NCI-H526 (cell line): ENCODE measurements at places on chromosomes 5 and 9.
A peak's percentile ranks its signal among the peaks of the same experiment; 100 is the strongest.

- no peak for DNase-seq
These were observed 76.3 kb upstream of the TNC start for GRCh38 chr9:115194216-115194615.

- DNase-seq, result no peak
These were observed 242.8 kb downstream of the PRR16 start for GRCh38 chr5:120706877-120707276.

GRCh38 chr9:23438299-23438907 lies 387.6 kb downstream of the ELAVL2 start:
- DNase-seq, result peak; percentile 18

GRCh38 chr5:133944263-133945185 lies 23.9 kb downstream of the C5orf15 start:
- DNase-seq, result peak; percentile 68

DNA sequence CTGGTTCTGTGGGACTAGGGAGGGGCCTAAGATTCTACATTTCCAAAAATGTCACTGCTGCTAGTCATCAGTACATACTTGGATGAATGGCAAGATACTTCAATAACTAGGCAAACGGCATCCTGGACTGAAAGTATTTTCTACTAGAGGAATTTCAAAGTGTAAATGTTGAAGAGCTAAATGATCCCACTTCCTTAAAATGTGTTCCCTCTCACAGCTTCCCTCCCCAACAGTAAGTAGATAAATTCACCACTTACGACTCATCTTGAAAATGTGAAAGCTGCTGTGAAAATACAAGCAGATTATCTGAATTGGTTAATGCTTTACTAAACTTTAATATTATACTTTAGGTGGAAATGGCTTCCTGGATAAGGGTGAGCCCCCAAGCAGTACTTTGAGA lies 1571.5 kb upstream of the WWC1 start:
- DNase-seq, result no peak

GRCh38 chr5:14292766-14293658 lies 149.9 kb downstream of the TRIO start:
- no peak for DNase-seq

DNA sequence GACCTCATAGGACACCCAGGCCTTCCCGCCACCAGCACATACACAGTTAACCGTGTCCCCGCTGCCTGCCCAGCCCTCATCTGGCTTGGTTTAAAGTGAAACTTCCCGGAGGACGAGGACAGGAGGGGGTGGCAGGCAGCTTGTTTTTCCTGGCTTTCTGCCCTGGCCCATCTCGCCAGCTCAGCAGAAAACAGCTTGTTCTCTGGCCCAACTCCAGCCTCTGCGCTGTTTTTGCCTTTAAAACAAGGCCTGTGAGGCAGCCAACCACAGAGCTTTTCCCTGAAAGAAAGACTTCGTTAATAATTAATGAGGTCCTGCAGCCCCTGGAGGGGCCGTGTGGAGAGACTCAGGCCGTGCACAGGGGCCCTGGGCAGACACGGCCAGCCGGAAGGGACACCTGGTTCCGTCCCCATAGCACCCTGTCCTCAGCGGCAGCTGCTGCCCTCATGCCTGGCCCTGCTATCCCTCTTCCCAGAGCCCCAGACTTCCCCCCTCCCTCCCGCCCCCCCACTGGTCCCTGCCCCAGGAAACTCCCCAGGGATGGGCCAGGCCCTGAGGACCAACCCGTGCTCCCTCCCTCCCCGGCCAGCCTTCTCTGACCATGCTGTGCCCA lies 108.7 kb downstream of the RXRA start:
- DNase-seq, result no peak

GRCh38 chr9:5596173-5596572 lies 32.7 kb upstream of the RIC1 start:
- DNase-seq, result no peak

GRCh38 chr5:110476164-110476563 lies 250.3 kb downstream of the TMEM232 start:
- DNase-seq, result no peak

- DNase-seq, result no peak
These were observed 8.0 kb upstream of the SPATA31D1 start for GRCh38 chr9:81980568-81980967.

DNA sequence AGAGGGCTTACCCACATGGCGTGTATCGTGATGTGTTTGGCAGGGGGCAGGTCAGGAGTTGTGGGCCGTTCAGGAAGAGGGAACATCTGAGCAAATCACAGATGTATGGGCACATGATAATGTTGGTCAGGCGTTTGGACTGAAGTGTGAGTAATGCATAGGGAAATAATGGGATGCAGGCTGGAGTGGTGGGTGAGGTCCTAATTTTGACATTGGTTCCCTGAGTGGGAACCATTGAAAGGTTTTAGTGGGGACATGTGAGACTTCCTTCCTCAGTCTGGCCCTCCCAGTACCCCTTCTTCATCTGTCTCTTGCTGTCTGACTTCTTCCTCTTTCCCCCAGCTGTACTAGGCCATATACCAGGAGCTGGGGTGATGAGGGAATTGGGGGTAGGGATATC lies 7.6 kb downstream of the OTULIN start:
- no peak for DNase-seq

DNA sequence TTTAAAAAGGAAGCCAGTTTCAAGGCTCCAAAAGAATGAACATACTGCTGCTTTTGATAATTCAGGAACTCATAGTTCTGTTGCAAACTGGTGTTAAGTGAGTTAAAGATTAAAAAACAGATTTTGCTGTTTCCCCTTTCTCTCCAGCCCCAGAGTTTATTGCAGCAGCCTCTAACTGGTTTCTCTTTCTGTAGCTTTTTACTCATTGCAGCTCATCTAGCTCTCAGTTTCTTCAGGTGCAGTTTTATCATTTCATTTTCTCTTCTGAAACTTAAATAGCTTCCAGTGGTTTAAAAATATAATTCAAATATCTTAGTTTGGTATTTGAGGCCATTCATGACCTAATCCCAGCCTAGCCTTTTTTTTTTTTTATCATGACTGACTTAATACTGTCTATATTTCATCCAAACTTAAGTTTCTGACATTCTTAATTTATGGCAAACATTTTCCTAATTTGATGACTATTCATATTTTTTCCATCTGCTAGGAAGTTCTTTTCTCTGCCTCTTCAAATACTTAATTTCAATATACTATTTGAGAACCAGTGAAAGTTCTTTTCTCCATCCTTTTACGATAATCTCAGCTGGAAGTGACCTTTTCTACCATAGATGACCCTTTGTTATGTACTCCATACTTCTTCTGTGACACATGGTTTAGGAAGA lies 252.7 kb upstream of the GRIA1 start:
- DNase-seq, result no peak

DNA sequence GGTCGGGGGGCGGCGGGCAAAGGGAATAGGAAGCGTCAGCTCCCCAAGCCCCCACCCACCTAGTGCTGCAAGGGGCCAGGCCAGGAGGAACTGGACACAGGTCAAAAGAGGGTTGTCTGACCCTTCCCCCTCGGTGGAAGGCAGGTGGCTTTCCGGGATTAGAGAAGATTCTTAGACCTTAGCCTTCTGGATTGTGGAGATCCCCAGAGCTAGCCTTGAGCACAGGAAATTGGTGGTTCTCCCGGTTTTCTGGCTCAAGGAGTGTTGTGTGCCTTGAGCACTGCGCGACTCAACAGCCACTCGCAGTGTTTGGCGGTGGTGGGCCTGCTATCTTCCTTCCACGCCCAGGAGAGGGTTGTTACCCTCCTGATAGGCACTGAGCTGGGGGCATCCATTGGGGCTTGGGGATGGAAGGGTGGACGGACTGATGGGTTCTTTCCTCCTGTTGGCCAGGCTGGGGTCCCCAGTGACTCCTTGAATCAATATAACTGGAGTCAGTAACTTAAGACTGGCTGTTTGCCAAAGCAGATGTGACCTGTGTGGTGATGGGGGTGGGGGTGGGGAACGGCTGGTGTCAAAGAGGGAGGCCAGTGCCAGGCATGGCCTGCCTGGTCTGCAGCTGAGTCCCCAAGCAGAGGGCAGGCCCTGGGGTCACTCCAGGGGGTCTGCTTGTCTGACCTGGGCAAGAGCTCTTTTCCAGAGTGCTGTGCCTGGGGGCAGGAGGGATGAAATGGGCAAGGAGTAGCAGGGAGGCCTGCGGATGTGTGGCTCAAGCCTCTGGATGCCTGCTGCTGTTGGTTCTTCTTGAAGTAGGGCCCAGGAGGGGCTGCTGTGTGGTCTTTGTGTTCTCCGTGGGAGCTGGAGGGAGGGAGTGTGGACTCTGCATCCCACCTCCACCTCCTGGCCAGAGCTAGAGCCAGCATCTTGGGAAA lies 2.1 kb downstream of the FGF18 start:
- DNase-seq, result no peak

DNA sequence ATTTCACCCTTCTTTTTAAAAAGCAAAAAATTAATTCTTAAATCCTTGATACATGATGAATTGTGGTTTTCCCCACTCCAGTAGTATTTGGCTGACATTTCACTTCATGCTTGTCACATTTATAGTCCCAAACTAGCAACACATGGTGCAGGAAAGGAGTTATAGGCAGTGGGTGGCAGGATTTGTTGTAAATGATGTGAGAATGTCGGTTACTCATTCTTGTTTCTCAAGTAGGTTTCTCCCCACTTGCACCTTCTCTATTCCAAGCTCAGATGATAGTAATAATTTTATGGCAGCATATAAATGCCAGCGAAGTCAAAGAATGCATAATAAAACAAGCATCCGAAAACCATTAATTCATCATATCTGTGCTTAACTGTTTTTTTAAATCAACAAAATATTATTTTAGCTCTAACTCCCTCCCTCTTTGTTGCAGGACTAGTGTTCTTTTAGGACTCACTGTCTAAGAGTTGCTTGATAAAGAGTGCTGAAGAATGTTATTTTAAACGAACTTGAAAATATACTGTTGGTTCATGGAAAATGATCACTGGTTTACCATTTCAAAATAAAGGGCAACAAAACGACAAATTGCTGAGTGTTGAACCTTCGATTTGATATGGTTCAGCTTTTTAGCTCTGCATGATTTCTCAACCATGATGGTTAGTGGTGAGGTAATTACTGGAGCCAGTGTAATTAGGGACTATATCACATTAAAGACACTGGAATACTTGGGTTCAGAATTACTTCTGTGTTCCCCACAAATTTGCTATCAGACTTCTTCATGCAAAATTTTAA lies 88.1 kb upstream of the ADAMTSL1 start:
- DNase-seq, result no peak

GRCh38 chr9:1005043-1005667 lies 28.7 kb downstream of the DMRT3 start:
- DNase-seq, result peak; percentile 37

- DNase-seq, result peak; percentile 46
These were observed at the start of gene SEPTIN8 for GRCh38 chr5:132777209-132778069. Gene SEPTIN8 (minus strand): TSS chr5:132777239. CDS start chr5:132777137, 102 bp downstream.

- no peak for DNase-seq
These were observed 107.4 kb downstream of the GLIS3 start for GRCh38 chr9:4192450-4192849.

GRCh38 chr9:5480919-5481318 lies 29.4 kb upstream of the PDCD1LG2 start:
- DNase-seq, result no peak

- DNase-seq, result no peak
These were observed 20.8 kb upstream of the NKD2 start for GRCh38 chr5:987761-988160.

DNA sequence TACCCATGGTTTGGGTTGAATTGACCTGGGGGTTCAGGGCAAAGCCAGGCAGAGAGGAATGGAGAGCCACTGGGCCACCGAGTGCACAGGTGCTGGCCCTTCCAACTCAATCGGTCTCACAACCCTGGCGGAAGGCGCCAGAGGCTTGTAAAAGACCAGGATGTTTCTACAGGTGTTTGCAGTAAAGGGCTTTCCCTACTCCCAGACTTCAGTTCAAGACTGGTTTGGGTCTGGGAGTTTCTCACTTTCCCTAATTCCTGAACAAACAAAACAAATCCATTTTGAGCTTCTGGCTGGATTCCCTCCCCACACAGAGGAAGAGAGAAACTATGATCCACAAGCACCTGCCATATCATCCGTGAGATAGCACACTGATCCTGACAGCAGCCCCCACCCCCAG lies 125.2 kb upstream of the KLF4 start:
- DNase-seq, result no peak
